ENCODE measurements at places on chromosomes 6 and 20.

GRCh38 chr20:39462416-39462945 is 500.3 kb downstream of the DHX35 start:
- DNase-seq: no peak

GRCh38 chr6:155187106-155187505 is 76.7 kb upstream of the CLDN20 start:
- no peak for DNase-seq

- no peak for DNase-seq
Measured at GRCh38 chr6:37256692-37257319, 766 bp upstream of the TBC1D22B start.

GRCh38 chr6:29965563-29965872 is 23.2 kb downstream of the HLA-A start:
- DNase-seq: no peak

DNA sequence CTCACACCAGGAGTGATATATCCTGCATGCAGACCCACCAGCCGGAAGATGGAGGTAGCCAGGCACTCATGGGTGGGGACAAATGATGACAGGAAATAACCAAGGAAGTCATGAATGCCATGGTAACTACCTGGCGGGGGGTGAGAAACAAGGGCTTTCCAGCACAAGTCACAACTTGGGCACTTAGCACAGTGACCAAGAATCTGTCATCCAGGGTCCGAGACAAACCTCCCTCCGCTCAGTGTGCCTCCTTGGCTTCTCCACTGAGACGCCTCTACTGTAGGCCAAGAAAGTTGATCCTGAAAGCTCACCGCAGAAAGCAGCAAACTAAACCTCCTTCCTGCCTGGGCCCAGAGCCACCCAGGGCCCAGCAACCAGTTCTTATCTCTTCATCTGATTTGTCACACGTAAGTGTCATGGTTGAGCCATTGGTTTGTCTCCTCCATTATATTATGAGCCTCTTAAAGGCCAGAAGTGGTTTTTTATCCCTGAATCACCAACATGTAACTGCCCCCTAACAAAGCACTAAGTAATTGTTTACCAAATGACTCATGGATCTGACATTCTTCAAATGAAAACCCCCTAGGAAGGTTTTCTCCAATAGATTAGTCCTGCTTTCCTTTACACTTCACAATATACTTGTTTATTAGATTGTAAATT is 84.3 kb upstream of the TAB2 start:
- peak; percentile 42 for DNase-seq

DNA sequence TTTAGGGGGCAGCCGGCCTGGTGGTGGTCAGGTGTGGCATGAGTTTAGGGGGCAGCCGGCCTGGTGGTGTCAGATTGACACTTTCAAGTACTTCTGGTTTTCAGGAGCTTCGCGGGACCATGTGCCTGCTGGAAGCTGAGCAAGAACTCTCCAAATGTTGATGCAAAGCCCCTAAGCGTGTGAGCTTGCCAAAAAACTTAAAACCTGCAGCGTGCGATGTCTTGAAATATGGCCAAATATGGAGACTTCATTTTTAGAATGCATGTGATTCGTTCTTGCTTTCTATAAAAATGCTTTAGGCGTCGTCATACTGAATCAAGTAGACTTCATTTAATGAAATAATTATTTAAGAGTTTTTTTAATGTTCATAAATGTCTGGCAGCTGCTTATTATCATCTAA is 149.4 kb downstream of the SMOC2 start:
- no peak for DNase-seq

GRCh38 chr20:2631228-2631627 is 21.2 kb upstream of the NOP56 start:
- no peak for DNase-seq

- DNase-seq: no peak
Measured at GRCh38 chr20:17226410-17227218, at the start of gene PCSK2. Gene PCSK2 (plus strand): TSS chr20:17227040. CDS start chr20:17227306, 266 bp downstream.

- no peak for DNase-seq
Measured at GRCh38 chr6:121961619-121962125, 437.8 kb upstream of the HSF2 start.

- no peak for DNase-seq
Measured at GRCh38 chr6:71333697-71334096, 45.1 kb downstream of the OGFRL1 start.

DNA sequence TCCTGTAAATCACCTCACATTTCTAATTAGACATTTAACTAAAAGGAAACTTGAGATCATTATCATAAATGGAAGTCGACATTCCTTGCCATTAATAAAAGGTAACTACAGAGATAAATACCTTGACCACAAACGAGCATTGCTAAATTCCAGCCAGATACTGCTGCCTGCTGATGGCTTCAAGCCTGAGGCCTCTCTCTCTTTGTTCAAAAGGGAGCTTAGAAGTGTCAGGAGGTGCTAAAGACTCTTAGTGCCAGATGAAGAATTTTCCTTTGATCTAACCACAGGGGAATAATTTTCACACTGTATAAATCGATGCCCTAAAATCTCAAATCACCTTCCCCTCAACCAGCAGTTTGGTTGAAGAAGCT is 248.2 kb upstream of the PMEPA1 start:
- no peak for DNase-seq

GRCh38 chr20:19828232-19828631 is 70.2 kb downstream of the RIN2 start:
- no peak for DNase-seq

- no peak for DNase-seq
Measured at GRCh38 chr6:165799391-165800153, 136.5 kb upstream of the PDE10A start.

GRCh38 chr6:25257686-25258348 is 21.4 kb upstream of the CARMIL1 start:
- DNase-seq: no peak

DNA sequence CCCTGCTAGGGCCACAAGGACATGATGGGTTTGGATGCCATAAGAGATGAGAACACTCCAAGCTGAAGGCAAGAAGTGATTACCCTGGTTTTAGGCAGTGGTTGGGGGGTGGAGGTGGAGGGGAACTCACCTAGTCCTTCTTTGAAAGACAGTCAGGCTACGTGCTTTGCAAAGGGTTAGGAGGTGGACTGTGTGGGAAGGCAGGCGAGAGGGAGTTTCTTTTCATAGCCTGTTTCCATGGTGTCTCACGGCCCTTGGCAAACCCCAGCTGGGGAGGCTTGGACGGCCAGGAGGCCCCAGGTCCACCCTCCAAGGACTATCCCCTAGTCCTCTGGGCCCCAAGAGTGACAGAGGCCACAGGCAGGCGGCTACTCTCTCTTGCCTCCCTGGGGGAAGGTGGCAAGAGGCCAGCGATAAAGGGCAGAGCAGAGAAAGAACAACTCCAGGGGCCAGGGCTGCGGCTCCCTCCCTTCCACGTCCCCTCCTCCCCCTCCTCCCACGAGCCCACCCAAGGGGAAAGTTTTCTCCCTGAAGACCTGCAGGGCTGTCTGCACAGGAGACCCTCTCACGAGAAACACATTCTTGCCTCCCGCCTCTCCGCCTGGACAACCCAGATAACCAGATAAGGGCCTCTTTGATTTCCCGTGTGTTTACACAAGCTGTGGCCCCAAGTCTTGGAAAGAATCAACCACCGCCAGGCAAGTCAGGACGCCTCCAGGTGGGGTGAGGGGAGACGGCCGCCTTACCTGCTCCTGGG is 74.4 kb downstream of the NOL4L start:
- DNase-seq: no peak

GRCh38 chr6:48658915-48659314 is 547.9 kb upstream of the PTCHD4 start:
- no peak for DNase-seq

- DNase-seq: no peak
Measured at GRCh38 chr6:53199156-53199555, 50.5 kb upstream of the GCM1 start.

DNA sequence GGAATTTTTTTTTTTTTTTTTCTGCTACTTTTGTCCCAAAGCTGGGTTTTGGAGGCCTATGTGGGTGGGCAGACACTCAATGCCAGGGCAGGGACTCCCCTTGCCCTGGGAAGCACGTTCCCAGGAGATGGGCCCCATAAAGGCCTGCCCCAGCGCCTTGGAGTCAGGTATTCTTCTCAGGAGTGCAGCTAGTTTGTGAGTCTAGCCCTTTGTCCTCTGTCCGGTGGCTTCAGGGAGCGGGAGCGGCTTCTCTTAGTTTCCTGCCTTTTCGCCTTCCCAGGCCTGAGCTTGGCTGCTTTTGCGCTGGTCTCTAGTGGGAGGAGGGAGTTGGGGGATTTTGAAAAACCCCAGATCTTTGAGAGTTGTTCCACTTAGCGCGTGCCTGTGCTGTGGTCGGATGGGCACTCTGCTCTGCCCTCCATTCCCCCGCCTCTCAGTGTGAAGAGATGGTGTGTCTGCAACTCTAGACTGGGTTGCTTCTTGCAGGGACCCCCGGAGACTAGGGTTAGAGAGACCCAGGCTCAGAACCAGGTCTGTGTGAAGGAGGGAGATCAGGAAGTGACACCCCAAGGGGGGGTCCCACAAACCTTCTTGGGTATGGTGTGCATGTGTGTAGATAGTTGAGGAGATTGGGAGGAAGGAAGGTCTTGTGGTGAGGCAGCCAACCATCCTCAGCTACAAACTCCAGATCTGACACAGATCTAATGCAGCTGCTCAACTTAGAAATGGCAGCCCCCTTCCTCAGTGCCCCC is 1.3 kb downstream of the PLCG1 start:
- DNase-seq: no peak

DNA sequence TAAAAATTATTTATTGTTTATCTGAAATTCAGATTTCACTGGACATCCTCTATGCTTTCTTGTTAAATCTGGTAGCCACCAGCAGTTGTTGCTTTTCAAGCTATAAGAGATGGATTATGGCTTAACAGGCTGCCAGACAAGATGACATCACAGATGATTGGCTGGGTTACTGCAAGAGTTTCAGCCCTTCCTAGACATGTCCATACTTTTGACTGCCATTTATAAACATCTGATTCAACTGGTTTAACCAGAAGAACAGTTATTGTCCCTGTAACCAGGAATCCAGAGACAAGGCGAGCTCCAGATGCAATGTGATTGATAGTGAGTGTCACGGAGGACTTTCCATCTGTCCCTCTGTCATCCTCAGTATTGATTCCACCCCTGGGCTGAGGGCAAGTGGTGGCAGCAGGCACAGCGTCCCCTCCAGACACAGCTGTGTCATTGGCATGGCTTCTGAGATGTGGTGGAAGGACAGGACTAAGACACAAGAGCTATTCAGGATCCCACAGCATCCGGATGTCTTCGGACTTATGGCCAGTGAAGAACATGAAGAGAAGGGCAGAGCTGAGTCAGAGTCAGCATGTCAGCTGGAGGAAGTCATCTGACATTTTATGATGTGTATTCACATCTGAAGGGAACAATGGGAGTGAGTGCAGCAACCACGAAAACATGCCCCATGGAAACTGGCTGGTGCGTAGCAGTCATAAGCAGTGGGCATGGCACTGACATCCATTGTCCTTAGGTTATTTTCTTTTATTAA is 284.5 kb upstream of the CDYL start:
- DNase-seq: no peak

DNA sequence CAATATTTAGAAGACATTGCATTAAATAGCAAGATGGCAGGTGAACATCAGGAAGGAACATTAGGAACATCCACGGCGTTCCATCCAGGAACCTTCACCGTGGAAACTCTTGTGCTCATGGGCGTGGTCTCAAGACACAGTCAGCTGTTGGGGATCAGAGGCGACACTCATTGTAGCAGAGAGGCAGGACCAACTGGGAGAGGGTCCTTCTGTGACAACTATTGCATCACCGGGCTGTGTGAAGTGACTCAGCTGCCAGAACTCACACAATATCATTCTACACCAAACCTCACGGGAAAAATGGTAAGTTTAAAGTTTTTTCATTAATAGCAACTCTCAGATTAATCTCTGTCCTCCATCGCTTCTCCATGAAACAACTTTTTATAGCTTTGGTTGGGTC is 334.8 kb upstream of the SULF2 start:
- DNase-seq: no peak

- no peak for DNase-seq
Measured at GRCh38 chr6:47677381-47678100, 20.8 kb upstream of the ADGRF4 start.

DNA sequence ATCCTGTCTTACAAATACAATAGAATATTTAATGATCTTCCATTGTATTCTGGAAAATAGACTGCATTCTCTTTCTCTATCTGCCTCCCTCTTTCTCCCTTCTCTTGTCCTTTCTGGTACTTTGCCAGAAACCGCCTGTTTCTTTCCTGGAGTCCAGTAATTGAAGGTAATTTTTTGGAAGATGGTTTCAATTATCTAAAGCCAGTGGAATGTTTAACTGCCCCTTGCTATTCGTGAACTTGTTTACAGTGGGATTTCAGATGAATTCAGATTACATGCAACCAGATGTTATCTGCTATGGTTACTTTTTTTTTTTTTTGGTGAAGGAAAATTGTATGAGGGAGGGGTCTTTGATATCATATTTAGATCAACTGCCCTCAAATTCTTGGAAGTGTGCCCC is 655.5 kb upstream of the FLRT3 start:
- no peak for DNase-seq

- DNase-seq: no peak
Measured at GRCh38 chr6:163459536-163459935, 45.0 kb downstream of the QKI start.

Measured in stimulated activated CD4-positive, alpha-beta T cell treated with anti-CD3 and anti-CD28 coated beads, Interleukin-4, amount 100 ng/mL, for 4 hours (primary cell).